ENCODE measurements at places on chromosomes 5 and 9. TPM values are rescaled to one million over a fixed set of nuclear protein-coding genes. Genes with fewer than 3 reads are reported as not detected.

- no peak for DNase-seq
These were observed 216.3 kb downstream of the ESM1 start for GRCh38 chr5:54769072-54769471.

- no peak for DNase-seq
These were observed 47.1 kb downstream of the CAST start for GRCh38 chr5:96709152-96709821.

- no peak for DNase-seq
These were observed 227.8 kb upstream of the MAP3K1 start for GRCh38 chr5:56587381-56588130.

SLC45A2 gene
- not detected for total RNA-seq

All from activated T-cell treated with anti-CD3 and anti-CD28 coated beads, Interleukin-2, amount 50 U/mL, for 4 hours (primary cell).